GM12878 (cell line): ENCODE measurements at places on chromosomes 5 and 9. TPM values are rescaled to one million over a fixed set of nuclear protein-coding genes. Genes with fewer than 3 reads are reported as not detected.

- H3K36me3 ChIP-seq = no peaks in the 10 kb centered on the region
- H3K27me3 ChIP-seq = no peaks in the 10 kb centered on the region
- H3K4me1 ChIP-seq = no peaks in the 10 kb centered on the region
- DNase-seq = no peak
These were observed 211.9 kb downstream of the ACTL7B start for GRCh38 chr9:108643731-108644510.

DNA sequence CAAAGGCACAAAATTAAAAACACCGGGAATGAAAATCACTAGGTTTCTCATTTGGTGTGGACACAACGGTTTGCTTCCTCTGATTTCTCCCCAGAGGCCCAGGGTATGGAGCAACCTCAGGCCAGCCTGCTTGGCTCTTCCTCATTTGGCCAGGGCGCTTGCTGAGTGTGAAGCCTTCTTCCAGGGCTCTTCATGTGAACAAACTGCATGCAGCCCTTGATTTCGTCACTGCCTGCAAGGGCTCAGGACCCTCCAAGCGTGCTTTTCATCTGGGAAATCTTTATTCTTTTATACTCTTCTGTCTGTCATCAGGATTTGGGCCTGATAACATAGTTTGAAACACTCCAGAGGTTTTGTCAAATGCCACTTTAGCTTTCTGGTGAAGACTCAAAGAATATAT is 122.6 kb upstream of the KLF4 start:
- H3K4me1 ChIP-seq = no peaks in the 10 kb centered on the region
- no peak overlapping the region for H3K27ac ChIP-seq
- no peak overlapping the region for H3K4me3 ChIP-seq
- H3K36me3 ChIP-seq = no peaks in the 10 kb centered on the region
- H3K27me3 ChIP-seq = no peaks in the 10 kb centered on the region

DNA sequence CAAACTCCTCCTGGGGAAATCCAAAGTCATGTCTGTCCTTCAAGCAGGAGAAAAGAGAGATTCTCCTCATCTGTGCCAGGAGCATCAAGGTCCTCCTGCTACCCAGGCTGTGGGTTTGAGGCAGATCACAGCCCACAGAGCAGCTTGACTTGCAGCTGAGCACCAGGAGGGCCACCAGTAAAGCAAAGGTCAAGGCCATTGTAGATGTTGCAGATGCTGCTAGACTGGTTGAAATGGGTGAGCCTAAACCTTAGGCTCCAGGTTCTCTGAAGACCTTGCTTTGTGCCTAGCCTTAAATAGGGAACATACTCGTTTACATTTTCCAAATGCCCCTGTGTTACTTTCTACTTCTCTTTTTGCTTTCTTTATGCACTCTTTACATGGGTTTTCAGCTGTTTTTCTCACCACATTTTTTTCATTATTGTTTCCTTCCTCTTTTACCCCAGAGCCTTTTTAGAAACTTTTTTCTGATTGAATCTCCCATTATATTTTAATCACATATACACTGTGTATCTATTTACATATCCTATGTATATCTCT is at the start of gene IFNA2:
IFNA2 (minus strand) TSS at position 268 of the 540 bp plus-strand sequence; CDS start at position 199, 69 bp downstream.
- H3K27me3 ChIP-seq = no peaks in the 10 kb centered on the region
- no peaks in the 10 kb centered on the region for H3K36me3 ChIP-seq

ANKRD33B gene
- 58.4 and 61.6 TPM in 2 replicates for total RNA-seq

GMCL2 gene
- not detected in 2 replicates for total RNA-seq
